ENCODE measurements at places on chromosomes 11 and 22.

DNA sequence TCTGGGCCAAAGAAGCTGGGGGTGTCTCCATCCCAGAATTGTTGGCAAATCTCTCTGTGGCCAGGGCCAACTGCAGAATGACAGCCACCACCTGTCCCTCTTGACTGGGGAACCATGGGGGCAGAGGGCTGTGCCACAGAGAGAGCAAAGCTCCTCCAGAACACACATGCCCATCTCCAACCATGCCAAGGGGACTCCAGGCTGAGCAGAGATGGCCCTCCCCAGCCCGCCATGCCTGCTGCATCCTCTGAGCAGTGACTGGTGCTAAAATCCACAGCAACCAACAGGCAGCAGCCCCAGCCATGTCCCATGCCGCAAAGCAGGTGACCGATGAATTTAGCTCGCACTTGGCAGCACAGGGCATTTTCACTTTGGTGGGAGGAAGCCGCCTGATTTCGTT, 45.0 kb downstream of the LARGE1 start:
- DNase-seq = no peak

GRCh38 chr11:131662317-131662972, 292.0 kb downstream of the NTM start:
- no peak for DNase-seq

DNA sequence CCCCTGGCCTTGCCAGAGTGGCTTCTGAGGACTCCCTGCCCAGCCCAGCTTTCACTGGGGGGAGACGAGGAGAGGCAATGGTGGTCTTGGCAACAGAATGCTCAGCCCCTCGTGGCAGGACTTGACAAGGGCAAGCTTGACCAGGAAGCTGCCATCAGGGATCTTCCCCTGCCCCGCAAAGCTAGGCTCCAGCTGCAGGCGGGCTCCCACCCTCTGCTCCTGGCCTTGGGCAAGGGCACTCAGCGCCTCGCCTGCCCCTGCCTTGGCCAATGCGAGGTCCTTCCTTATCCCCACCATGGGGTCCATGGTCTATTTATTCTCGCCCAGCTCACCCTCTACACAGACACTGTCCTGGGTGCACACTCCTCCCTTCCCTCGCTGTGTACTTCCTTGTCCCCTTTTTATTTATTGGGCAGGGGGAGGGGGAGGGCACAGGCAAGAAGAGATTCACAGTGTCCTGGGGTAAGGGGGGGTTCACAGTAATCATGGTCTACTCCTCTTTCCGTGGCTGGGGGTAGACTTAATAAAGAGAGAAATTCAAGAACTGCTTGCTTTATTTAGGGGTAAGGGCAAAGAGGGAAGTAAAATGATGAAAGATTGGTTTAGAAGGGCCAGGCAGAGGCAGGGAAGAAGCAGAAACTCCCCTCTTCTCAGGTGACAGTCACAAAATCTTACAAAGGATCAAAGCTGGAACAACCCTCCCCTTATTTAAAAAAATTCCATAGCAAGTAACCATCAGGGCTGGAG, 1.6 kb downstream of the GPHA2 start:
- DNase-seq = no peak

- DNase-seq = peak; percentile 3
Observed at GRCh38 chr11:116310226-116310625, 462.6 kb downstream of the BUD13 start.

GRCh38 chr11:72581067-72581466, 93.2 kb downstream of the PDE2A start:
- no peak for DNase-seq

- peak; percentile 34 for DNase-seq
Observed at GRCh38 chr11:35337914-35338305, 81.4 kb downstream of the SLC1A2 start.

GRCh38 chr22:20114506-20115475, 1.1 kb upstream of the RANBP1 start:
- DNase-seq = no peak

DNA sequence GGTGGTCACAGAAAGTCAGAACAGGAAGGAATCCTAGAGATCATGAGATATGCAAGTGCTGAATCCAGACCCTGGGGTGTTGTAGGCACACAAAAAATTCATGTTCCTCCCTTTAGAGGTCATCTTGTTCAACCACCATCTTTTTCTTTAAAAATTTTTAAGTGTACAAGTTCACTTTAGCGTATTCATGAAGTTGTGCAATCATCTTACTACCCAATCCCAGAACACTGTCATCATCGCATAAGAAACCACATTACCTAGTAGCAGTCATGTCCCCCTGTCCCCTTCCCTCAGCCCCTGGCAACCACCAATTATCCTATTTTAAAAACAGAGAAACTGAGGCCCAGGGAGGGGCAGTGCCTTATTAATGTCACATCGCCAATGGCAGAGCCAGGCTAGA, 20.3 kb upstream of the WNT11 start:
- no peak for DNase-seq

DNA sequence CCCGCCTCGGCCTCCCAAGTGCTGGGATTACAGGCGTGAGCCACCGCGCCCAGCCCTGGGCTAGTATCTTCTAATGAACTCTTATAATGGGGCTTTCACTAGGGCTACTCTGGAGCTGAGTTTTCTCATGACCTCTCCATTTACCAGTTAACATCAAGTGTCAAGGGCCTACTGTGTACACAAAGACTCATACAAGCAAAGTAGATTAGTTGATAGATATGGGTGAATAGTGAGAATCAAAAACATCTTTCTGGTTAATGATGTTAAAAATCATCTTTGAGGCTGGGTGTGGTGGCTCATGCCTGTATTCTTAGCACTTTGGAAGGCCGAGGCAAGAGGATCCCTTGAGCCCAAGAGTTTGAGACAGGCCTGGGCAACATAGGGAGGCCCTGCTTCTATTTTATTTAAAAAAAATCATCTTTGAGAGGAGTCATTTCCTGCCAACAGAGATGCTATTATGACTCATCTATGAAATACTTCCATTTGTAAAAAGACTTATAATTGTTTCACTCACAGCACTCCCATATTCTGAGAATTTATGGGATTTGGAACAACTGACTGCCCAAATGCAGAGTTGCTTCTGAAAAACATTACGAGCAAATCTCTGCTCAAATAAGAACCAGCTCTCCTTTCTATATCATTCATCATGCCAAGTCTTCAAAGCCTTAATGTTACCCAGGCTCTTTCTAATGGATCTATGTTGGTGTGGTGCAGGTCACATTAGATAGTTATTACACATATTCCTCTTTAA, 57.0 kb downstream of the GDPD4 start:
- peak; percentile 76 for DNase-seq

DNA sequence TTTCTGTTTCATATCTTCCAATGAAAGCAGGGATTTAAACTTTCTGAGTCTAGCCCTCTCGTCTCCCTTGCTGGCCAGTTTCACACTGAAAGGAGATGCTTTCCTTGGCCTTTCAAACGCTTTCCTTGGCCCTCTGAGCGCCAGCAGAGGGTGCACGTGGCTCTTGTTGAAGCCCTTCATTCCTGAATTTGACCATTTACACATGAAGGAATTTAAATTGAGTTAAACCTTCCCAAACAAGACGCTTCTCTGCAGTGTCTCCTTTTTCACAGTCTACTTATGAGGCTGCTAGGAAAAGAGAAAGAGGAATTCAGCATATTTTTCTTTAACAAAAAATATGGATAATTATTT, 21.6 kb downstream of the NNMT start:
- DNase-seq = no peak

- DNase-seq = no peak
Observed at GRCh38 chr11:82992223-82992622, 79.5 kb downstream of the RAB30 start.

DNA sequence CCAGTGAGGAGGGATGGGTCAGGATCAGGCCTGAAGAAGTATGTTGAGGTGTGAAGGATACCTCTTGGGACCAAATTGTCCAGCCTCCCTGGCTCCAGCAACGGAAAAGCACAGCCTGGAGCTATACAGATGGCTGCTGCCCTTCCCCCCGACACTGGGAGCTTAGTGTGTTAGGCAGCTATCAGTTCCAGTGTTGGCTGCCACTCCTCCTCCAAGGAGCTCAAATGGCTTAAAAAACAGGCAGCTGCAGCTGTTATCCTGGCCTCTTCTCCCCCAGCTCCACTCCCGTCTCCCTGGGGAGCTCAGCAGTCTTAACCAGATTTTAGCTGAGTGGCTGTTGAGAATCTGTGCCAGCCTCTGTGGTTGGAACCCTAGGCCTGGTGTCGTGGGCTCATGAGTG, 225.0 kb downstream of the JRKL start:
- no peak for DNase-seq

DNA sequence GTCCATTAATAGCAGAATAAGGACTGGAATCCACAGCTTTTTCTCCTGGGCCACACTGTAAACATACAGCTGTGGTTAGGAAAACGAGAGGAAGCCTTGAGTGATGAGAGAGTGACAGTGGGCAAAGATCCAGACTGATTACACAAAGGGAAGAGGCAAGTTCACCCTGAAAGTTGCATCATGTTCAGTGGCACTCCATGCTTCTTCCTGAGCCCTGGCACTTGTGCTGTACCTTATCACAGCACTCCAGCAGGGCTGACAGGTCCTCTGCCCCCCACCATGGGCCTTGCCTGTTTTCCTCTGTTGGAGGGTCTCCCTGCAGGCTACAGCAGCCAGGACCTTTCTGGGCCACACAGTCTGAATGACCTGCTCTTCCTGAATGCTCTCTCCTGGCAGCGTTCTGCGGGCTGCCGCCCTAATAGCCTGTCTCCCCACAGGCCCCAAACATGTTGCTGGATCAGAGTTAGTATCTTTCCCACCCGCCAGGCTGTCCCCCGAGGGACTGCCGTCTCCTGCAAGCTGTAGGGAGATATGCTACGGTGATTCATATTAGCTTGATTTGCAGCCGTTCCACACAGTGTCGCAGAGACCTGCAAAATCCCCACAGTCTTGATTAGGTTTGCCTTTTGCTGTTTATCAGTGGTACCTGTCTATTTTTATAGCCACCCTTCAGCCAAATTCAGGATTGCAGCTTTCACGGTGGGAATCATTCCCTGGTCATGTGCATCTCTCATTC, 60.2 kb downstream of the NTM start:
- no peak for DNase-seq

DNA sequence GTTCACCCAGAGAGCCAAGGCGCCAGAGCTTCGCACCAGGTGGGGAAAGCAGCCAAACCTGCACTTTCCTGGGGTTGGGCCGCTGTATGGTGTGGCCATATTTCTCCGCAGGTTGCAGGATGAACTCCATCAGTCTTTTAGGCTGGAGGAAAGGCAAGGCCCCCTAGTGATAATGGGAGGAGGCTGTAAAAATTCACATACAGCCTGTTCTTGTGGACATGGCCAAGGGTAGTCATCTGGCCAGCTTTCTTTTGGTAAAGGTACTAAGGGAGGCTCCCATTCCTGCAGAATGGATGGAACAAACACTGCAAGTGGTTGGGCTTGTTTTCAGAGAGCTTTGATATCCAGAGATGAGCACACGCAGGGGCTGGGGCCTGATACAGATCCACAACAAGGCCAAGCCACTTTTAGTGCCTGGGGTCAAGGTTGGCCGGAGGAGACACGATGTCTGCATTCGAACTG, 29.6 kb downstream of the C22orf31 start:
- peak; percentile 7 for DNase-seq

DNA sequence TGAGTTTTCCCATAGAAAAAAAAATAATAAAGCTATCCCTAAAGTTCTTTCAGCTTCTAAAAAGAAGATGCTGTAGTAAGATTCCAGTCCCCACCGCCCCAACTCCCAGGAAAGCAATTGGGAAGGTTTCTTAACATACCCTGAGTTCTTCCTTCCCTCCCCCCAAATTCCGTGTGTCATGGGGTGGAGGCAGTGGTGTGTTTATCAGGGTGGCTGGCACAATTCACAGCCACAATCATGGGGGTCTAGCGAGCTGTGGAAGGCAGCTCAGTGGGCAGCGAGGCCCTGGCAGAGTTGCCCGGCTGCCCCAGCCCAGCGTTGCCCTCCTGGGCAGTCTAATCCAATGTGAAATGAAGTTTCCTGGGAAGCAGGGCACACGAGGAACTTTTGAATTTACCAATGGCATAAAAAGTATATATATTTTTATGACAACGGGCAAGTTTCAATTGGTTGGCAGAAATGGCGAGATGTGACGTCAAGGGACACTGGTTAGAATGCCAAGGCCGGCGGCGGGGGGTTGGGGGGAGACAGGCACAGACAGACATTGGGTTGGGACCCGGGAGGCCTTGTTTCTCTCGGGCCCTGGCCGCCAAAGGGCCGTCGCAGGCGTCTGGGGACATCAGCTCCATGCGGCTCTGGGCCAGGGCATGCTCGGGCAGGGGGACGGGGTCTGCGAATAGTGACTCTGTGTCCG, 80.7 kb upstream of the PPARA start:
- DNase-seq = peak; percentile 79

DNA sequence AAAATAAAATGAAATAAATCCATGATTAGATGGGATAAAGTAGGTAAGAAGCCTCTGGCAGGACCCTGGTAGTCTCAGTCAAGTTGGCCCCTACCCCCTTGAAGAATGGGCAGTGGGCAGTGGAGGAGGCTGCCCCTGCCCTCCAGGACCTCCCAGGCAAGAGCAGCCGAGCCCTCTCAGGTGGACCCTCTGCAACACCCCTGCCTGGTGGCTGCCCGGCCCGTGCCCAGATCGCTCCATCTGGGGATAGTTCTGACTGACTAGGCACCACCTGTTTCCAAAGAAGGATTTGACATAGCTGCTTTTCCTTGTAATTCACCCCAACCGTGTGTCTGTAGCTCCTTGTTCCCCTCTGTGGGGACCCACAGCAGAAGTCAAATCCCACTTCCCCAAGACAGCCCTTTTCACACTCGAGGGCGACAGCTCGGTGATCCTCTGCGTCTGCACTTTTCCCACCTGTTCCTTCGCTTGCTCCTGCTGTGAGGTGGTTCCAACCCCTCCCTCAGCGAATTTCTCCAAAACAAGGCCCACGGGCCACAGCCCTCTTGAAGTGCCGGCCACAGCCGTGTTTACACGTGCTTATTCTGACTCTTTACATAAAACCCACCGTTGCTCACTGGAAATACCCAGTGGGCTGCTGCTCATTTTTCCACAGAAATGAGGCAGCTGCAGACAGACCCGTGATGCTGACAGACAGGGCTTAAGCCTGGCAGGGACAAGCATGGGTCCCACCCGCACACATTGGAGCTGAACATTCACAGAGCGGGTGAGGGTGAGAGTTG, 5.5 kb upstream of the TMPRSS13 start:
- no peak for DNase-seq

DNA sequence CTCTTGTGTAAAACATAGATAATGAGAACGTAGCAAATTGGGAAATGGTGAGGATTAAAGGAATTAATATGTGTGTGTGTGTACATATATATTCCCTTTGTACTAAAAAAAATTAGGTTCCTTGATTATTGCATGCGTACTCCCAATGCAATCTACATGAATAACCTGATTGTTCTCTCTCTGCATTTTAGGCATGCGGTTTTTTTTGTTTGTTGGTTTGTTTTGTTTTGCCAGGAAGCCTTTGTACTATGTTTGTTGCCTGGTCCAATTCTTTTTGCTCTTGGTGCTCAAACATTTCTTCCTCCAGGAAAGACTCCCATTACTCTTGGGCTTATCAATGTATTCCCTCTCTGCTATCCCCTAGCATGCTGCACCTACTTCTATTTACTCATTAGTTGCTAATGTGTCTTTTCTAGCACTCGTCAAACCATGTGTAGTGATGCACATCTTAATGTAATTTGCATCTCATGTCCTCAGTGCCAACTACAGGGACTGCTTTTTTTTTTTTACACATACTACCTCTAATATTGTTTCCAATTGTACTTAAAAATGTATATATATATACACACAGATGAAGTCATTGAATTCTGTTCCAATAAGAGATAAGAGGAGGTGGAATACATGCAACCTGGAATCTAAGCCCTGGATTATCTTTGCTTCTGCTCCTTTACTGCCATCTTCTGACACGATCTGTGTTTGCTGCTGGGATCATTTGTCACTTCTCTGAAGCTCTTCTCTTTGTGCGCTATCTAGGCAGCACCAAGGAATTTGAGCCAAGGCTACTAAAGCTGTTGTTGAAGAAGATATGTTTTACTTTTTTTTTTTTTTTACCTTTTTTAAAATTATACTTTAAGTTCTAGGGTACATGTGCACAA, 197.2 kb upstream of the ANO3 start:
- DNase-seq = peak; percentile 25

All from iris pigment epithelial cell (primary cell).